ENCODE measurements at places on chromosomes 2 and 18.

DNA sequence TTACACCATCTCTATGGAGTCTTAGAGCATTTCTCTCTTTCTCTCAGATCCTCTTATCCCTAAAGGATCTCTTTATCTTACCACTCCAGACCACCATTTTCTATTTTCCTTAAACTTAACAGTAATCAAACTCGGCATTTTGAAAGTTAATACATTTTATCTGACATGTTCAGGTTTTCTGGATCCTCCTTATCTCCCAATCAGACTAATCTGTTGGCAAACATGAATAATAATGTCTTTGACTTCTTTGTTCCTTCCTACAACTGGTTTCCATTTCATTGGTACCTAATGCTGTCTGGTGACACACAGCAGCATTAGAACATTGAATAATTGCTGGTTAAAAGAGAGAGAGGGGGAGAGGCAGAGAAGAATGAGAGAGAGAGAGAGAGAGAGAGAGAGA, 932.1 kb upstream of the FSHR start:
- DNase-seq, result no peak

DNA sequence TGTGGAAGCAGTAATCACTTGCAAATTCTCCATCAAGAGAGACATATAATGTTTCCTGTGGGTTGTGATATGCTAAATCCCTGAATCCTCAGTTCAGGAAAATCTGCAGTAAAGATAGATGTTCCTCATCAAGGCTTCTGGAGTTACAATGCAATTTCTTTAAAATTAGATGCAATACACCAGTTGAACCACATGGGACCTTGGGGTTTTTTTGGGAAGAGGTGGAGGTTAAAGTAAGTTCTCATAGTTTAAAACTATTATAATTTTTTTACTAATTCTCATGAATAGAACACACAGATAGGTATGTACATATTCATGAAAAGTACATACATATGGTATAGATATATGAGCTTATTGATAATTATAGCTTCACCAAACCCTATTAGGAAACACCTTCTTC, 496.2 kb downstream of the SATB2 start:
- DNase-seq, result no peak

GRCh38 chr2:179068991-179069643, 19.2 kb upstream of the CCDC141 start:
- no peak for DNase-seq

DNA sequence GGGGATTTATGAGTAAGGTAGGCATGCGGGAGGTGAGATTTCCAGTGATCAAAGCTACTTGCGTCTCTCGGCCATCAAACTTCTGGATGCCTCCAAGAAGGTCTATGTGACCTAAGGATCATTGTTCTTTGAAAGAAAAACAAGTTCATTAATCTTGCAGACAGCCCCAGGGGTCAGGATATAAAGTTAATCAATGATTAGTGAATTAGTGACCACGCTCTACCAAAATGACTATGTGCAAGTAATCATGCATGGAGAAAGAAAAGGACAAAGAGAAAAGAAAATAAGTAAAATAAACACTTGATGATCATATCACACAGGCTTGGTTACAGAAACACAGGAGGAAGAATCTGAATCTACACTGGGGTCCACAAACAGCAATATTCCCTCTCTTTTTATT, 42.5 kb upstream of the BCL11A start:
- DNase-seq, result no peak

DNA sequence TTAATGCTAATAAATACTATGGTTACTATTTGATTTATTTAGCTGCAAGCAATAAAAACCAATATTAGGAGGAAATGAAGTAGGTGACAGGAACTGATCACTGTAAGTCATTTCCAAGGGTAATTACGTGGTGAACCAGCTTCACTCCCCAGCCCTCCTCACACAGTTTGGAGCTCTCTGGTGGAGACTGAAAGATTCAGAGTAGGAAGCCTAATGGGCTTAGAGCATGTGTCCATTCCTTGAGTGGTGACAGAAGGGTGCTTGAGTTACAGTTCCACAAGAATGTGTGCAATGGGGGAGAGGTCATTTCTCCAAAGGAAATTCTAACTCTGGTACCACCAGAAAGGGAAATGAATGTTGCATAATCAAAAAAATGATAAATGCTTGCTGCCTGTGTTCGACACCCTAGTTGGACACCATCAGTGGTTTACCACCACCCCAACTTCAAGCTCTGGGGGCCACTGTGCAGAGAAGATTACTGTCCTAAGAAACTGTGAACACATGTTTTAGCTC, 285.1 kb upstream of the MMADHC start:
- no peak for DNase-seq

DNA sequence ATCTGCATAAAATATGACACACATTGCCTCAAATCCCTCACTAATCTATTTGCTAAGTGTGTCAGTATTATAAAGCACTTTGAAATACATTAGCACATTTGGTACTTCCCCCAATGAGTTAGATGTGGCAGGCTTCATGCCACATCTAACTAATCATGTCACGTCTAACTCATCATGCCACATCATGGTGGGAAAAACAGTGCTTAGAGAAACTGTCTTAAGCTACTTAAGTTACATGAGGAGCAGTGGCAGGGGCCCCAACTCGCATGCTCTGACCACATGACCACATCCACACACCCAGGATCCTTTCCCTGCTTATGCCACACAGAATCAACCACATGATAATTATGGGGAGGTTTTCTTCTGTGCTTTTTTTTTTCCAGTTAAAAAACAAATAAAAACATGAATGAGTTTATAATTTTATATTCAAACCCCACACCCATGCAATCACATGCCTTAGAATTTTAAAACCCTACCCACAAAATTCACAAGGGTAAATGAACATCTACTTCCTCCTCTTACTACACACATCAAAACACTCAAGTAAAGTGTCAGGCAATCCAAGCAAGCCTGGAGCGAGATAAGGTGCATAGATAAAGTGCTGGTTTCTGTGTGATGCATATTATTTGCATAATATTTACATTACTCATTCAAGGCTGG, 1.6 kb downstream of the ABCA12 start:
- DNase-seq, result no peak

DNA sequence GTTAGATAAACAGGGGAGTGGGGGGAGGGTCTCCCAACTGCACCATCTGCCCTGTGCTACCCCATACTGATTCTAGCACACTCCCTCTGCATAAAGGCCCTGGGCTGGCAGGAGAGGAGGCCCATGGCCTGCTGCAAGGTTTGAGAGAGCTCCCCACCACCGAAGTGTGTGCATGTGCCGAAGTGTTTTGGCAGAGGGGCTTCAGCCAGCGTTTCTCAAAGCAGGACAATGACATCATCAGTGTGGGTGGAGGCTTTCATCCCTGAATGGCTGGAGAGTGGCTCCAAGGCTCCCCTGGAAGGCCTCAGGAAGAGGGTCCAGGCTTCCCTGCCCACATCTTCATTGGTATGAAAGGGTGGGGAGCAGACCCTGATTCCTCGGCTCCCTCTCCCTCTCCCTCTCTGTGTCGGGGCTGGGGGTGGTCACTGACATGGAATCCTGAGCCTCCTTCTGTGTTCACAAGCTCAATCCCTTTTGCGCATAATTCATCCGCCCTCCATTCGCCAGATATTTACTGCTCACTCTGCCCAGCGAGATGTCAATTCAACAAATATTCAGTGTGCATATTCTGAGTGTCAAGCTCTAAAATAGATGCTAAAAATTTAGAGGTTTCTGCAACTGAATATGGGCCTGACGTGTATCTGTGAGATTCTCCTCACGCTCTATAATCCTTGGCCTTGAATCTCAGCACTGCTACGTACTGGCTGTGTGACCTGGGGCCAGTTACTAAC, 122.1 kb downstream of the CELF4 start:
- DNase-seq, result no peak

All from T follicular helper cell (primary cell).